ENCODE measurements at places on chromosomes 1 and 21.

DNA sequence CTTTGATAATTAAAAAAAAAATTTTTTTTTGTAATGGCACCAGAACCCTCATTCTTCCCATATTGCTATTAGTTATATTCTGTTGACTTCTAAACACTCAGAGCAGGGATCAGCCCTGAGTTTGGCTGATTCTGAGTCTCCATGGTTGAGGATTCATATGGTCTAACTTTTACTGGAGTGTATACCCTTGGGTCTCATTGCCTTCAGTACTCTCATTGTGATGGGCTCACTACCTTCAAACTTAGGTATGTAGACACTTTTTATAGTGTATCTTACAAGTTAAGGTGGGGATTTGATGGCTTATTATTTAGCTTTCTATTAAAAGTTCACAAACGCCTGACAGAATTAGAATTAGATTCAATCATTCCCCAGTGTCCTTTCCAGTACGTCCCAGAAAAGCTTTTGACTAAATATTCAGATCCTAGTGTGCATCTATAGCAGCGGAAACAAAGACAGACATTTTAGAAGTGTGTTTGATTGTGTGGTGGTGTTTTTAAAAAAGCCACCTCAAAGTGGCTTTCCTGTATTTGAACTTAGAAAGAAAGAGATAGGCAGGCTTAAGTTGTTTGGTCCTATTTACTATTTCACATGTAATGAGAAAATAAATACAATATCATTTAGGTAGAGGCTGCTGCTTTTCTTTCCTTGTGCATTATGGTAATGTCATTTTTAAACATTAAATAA is 1.4 kb downstream of the MACF1 start:
- no peak for DNase-seq

GRCh38 chr1:5001466-5001865 is 347.1 kb downstream of the AJAP1 start:
- no peak for DNase-seq

- no peak for DNase-seq
Observed at GRCh38 chr1:37240897-37241296, 206.6 kb upstream of the GRIK3 start.

DNA sequence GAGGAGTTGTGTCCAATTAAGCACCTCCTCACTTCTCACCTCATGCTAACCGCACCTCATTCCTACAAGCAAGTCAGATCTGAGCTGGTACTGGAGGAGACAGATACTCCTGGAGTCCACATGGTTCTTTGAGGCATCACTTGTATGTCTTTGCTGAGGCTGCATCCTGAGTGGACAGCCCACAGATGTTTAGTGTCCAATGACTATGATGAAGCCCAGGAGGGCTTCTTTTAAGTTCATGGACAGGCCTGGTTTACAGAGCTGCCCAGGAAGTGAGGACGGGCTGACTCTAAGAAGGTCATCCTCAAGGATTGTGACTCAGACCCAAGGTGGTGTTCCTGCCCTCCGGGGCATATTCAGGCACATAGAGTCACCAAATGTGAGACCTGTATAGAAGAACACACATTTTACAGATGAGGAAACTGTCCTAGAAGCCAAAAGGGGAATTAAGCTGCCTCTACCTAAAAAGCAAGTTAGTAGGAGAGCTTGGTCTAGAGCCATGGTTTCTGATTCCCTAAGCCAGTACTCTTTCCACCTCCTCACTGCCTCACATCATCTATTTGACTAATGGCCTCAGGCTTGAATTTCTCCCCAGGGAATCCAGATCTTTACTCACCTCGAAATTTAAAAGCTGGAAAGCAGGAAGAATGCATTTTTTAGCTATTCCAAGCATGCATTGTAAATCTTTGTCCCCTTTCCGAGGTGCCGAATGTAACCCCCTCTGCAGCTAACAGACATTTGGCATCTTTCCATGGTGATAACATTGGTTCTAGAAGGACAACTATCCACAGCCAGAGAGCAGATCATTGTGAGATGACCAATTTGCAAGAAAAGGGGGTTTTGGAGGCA is 228.1 kb downstream of the OMA1 start:
- no peak for DNase-seq

Measured in NCI-H1048 (cell line).